ENCODE measurements at places on chromosomes 12 and 14. TPM values are rescaled to one million over a fixed set of nuclear protein-coding genes. Genes with fewer than 3 reads are reported as not detected.

DNA sequence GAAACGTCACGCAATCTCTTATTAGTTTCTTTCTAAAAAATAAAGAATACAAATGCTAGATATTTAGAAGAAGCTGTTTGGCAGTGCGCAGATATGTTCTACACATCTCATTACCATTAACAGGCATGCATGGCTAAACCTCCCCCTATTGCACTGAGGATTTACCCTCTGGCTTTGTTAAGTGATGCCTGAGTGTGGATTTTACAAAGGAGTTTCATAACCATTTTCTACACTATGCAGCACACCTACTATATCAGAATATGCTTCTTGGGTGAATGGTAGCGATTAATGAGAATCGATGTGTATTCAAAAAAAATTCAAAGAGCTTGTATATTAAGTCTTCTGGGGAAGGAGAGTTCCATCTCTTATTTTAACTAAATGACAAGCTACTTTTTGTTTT is 1.1 kb upstream of the RMST start:
- H3K4me1 ChIP-seq = no peaks in the 10 kb centered on the region
- no peak overlapping the region for H3K4me3 ChIP-seq
- H3K27ac ChIP-seq = no peak overlapping the region
- H3K27me3 ChIP-seq = no peaks in the 10 kb centered on the region

DNA sequence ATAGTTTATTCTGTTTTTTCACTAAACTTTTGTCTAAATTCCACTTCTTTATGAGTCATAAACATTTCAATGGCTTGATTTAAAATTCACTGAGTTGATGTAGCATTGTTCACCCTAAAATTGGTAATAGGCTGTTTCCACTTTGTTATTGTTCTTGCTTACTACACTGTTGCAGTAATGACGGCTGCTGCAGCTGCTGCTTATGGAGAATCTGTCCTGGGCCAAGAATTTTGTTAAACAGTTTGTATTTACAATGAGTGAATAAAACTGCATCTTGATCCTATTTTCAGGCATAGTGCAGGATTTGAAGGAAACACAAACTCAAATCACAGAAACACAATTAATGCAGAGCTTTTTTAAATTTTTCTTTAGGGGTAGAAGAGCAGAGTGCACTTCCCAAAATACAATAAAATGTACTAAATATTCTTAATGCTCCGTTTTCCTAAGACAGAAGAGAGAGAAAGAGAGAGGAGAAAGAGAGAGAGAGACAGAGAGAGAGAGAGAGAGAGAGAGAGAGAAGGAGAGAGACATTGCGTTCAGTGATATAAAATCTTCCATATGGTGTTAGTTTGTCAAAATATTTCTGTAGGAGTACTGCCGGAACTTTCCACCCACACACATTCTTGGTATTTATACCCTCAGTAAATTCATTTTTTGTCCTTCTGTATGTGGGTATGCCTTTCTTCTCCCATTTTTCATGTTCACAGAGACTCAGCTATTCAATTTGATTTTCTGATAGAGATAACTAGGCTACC is 266.4 kb downstream of the LRFN5 start:
- DNase-seq = no peak
- no peaks in the 10 kb centered on the region for H3K4me1 ChIP-seq
- no peak overlapping the region for H3K4me3 ChIP-seq
- H3K27me3 ChIP-seq = no peaks in the 10 kb centered on the region

DNA sequence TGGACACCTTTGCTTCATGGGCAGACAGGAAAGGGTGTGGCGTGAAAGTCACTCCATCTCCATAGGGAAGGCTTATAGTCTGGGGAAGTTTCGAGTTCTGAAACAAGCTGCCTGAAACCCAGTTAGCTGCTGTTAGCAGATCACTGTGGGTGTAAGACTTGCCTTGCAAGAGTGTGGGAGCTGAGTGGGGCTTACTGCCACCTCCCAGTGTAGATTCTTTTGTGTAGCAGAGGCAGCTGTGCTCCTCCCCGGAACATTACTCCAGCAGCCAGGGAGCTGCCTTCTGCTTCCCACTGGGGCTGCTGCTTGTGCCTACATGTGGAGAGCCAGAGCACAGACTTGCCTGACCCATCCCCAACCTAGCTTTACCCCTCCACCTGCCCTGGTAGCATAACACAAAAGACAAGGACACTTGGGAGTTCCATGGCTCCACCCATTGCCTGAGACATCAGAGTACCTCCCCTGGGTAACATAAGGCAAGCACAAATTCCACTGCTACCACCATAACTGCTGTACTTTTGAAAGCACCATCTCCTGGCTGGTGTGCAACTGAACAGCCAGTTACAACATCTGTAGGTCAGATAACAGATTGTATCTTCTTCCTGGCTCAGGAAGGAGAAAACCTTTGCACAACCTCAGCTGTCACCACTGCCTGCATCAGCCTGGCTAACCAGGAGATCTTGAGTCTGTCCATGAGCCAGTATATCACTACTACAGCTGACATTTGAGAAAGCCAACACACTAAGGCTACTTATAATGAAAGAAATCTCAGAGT is 69.5 kb downstream of the ADAMTS20 start:
- H3K27me3 ChIP-seq = no peaks in the 10 kb centered on the region
- no peak overlapping the region for H3K4me3 ChIP-seq
- H3K27ac ChIP-seq = no peak overlapping the region
- H3K4me1 ChIP-seq = no peaks in the 10 kb centered on the region
- no peak for DNase-seq
- no peaks in the 10 kb centered on the region for H3K36me3 ChIP-seq

GRCh38 chr12:49951411-49952240 is 1.1 kb downstream of the AQP2 start:
- peak; percentile 45 for DNase-seq
- no peak overlapping the region for H3K27ac ChIP-seq
- peaks cover 4% of the 10 kb centered on the region for H3K4me1 ChIP-seq
- no peak overlapping the region for H3K4me3 ChIP-seq

- no peak overlapping the region for H3K4me3 ChIP-seq
- no peaks in the 10 kb centered on the region for H3K27me3 ChIP-seq
- peaks cover 9% of the 10 kb centered on the region for H3K4me1 ChIP-seq
- peak; percentile 26 for DNase-seq
- H3K36me3 ChIP-seq = no peaks in the 10 kb centered on the region
Measured at GRCh38 chr12:124248941-124249825, 45.7 kb upstream of the RFLNA start.

DNA sequence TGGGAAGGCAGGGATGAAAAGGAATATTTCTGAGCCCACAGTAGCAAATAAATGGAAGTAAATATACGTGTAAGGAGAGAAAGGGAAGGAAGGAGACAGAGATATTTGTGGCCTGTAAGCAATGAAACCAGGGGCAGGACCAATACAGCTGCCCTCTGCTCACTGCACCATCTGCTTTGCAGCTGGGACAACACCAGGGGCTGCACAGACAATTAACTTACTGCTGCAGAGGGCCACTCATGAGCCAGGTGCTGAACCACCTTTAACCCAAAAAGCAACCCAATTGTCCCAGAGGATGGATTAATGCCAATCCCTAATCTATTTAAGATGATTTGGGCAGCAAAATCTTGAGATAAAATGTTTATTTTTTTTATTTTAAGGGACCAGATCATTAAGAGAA is 30.6 kb upstream of the TMX1 start:
- H3K27ac ChIP-seq = no peak overlapping the region
- H3K4me3 ChIP-seq = no peak overlapping the region
- no peaks in the 10 kb centered on the region for H3K36me3 ChIP-seq
- no peak for DNase-seq
- H3K27me3 ChIP-seq = no peaks in the 10 kb centered on the region

GRCh38 chr14:84250893-84251292 is 1279.1 kb upstream of the FLRT2 start:
- no peaks in the 10 kb centered on the region for H3K36me3 ChIP-seq
- H3K27me3 ChIP-seq = no peaks in the 10 kb centered on the region
- H3K27ac ChIP-seq = no peak overlapping the region
- DNase-seq = no peak
- H3K4me1 ChIP-seq = no peaks in the 10 kb centered on the region
- no peak overlapping the region for H3K4me3 ChIP-seq

DNA sequence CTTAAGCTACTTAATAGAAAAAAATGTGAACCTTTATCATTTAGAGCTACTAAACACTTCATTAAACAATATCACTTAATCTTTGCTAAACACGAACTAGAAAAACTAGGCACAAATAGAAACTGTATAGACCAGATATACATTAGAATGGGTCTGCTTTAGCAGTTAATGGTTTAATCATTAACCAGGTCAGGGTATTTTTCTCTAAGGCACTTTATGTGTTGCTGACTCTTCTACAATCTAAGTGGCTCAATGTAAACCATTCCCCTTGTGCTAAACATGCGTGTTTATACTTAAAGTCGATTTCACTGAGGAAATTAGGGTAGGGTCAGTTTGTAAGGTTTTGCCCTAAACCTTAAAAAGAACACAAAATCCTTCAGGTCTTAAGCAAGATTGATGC is 29.7 kb downstream of the TMCC3 start:
- H3K4me1 ChIP-seq = no peaks in the 10 kb centered on the region
- H3K36me3 ChIP-seq = no peaks in the 10 kb centered on the region
- DNase-seq = no peak
- H3K27ac ChIP-seq = no peak overlapping the region
- no peaks in the 10 kb centered on the region for H3K27me3 ChIP-seq
- H3K4me3 ChIP-seq = no peak overlapping the region

DNA sequence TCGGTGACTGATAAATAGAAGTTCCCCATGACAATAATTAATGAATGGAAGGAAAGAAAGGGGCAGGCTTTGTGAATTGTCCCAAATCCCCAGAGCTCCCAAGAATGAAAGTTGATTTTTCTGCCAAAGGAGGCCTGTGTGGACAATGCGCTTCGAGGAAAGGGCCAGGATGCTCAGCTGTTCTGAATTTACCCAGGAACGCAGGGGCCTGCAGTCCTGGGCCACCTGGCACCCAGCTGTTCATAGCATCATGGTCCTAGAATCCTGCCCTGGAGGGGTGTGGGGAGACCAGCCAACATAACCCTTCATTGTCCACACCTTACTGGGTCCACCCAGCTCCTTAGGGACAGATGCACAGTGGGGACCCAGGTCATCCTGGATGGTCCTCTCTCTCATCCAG is 587.5 kb downstream of the BCL11B start:
- no peak overlapping the region for H3K27ac ChIP-seq
- H3K4me1 ChIP-seq = no peaks in the 10 kb centered on the region
- no peak overlapping the region for H3K4me3 ChIP-seq
- no peaks in the 10 kb centered on the region for H3K27me3 ChIP-seq
- no peaks in the 10 kb centered on the region for H3K36me3 ChIP-seq

DNA sequence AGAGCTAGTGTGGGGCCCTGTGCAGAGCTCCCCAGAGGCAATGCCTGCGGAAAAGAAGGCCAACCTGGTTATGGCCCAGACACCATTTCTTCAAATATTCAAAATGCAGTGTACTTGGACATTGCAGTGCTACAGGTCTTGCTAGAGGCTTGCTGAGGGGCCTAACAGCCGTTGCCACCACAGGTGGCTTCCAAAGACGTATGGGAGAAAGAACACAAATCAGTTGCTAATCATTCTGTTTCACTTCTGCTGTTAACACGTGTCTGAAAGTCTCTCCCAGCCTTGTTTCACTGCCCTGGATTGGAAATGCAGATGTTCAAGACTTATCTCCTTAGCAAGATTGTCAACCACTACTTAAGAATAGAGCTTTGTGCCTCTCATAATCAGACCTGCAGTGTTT is 925.9 kb downstream of the GALC start:
- DNase-seq = no peak
- no peaks in the 10 kb centered on the region for H3K27me3 ChIP-seq
- no peak overlapping the region for H3K27ac ChIP-seq
- H3K4me3 ChIP-seq = no peak overlapping the region
- H3K36me3 ChIP-seq = no peaks in the 10 kb centered on the region

The NEMF gene
- 86.9 TPM for total RNA-seq

The PMEL gene
- total RNA-seq = 7.4 TPM

The NPFF gene
- not detected for total RNA-seq

The CFAP54 gene
- total RNA-seq = 2.9 TPM
